ENCODE measurements at places on chromosomes 7 and 10.

- no peak for DNase-seq
- no peaks in the 10 kb centered on the region for H3K4me1 ChIP-seq
- no peaks in the 10 kb centered on the region for H3K27me3 ChIP-seq
- H3K4me3 ChIP-seq, result no peak overlapping the region
- no peak overlapping the region for H3K27ac ChIP-seq
Observed at GRCh38 chr7:52897713-52898112, 137.7 kb upstream of the POM121L12 start.

DNA sequence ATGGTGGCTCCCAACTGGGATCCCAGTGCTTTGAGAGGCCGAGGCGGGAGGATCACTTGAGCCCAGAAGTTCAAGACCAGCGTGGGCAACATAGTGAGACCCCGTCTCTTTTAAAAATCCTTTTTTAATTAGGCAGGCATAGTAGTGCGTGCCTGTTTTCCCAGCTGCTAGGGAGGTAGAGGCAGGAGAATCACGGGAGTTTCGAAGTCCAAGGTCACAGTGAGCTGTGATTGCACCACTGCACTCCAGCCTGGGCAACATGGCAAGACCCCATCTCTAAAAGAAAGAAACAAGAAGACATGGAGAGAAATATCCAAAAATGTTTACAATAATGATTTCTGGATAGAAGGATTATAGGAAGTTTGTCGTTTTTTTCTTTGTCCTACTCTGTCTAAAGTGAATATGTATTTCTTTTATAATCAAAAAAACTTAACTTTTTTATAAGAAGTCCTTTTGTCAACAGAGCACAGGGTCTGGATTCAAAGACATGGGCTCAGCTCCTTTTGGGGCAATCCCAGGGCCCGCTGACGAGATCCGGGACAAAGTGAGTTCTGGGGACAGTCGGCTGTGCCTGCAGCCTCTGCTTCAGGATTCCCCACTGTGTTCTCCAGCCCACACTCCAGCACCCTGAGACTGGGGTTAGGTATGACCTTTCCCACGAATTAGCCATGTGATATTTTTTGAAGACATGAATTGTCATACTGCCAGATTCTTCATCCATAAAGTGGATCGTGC lies 45.6 kb downstream of the PDGFA start:
- H3K27ac ChIP-seq, result no peak overlapping the region
- no peak overlapping the region for H3K4me3 ChIP-seq
- DNase-seq, result no peak
- no peaks in the 10 kb centered on the region for H3K27me3 ChIP-seq
- no peaks in the 10 kb centered on the region for H3K4me1 ChIP-seq

DNA sequence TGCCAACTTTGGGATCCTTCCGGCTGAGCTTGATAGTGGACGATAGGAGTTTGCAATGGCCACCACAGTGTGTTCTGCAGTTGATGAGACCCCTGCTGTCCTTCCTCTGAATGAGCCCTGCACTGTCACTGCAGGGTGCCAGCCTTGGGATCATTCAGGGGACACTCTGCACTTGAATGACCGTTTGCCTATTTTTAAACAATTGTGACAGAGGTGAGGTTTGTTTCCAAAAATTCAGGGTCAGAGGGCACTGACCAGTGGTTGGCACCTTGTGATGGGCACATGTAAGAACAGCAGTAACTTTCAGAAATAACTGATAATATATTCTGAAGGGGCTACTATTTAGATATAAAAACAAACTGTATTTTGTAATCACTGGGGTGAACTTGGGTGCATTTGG lies 48.5 kb upstream of the ADARB2 start:
- no peaks in the 10 kb centered on the region for H3K36me3 ChIP-seq
- H3K4me3 ChIP-seq, result no peak overlapping the region
- 0 out of 2 replicates have a peak, but pooled peaks cover 2% of the 10 kb centered on the region for H3K4me1 ChIP-seq
- no peaks in the 10 kb centered on the region for H3K27me3 ChIP-seq
- DNase-seq, result no peak
- H3K27ac ChIP-seq, result no peak overlapping the region

DNA sequence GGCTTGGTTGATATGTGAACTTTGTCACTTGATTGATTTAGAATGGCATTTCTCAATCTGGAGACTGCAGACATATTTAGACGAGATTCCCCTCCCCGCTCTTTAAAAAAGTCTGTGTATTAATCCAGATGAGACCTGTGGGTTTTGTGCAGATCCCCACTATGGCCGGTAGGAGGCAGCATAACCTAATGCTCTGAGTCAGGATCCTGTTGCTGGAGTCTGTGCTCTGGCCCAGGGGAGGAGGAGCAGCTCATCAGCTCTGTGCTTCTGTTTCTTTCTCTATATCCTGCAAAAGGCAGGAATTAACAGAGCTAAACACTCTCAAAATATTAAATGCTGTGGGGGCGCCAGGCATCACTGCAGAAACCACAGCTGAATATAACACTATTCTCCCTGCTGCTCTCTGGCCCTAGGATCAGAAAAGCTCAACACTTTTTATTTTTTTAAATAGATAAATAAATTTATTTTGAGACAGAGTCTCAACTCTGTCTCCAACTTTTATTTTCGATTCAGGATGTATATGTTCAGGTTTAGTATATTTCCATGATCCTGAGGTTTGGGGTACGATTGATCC lies 23.9 kb upstream of the SEPHS1 start:
- DNase-seq, result peak; percentile 57
- no peaks in the 10 kb centered on the region for H3K27me3 ChIP-seq
- no peak overlapping the region for H3K4me3 ChIP-seq
- H3K4me1 ChIP-seq, result no peaks in the 10 kb centered on the region
- H3K27ac ChIP-seq, result no peak overlapping the region

- H3K36me3 ChIP-seq, result no peaks in the 10 kb centered on the region
- no peak for DNase-seq
- no peaks in the 10 kb centered on the region for H3K27me3 ChIP-seq
- no peak overlapping the region for H3K4me3 ChIP-seq
- no peak overlapping the region for H3K27ac ChIP-seq
Observed at GRCh38 chr10:119663866-119664698, 12.9 kb downstream of the BAG3 start.

DNA sequence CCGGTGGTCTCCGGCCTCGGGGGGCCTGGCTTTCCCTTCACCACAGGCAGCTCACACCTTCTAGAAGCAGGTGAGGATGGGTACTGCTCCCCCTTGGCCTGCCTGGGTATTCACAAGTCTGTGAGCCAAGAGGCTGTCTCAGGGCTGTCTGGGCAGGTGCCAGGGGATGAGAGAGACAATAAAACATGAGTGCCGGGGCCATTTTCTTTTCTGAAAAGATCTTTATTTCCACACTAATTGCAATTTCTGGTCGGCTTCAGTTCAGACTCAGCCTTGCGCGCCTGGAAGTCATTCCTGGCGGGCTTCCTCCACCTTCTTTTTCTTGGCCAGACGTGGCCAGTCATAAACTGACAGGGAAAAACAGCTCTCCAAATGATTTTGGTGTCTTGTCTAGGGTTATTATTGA lies 171.2 kb downstream of the ARHGAP12 start:
- peaks cover 34% of the 10 kb centered on the region for H3K4me1 ChIP-seq
- H3K4me3 ChIP-seq, result no peak overlapping the region

DNA sequence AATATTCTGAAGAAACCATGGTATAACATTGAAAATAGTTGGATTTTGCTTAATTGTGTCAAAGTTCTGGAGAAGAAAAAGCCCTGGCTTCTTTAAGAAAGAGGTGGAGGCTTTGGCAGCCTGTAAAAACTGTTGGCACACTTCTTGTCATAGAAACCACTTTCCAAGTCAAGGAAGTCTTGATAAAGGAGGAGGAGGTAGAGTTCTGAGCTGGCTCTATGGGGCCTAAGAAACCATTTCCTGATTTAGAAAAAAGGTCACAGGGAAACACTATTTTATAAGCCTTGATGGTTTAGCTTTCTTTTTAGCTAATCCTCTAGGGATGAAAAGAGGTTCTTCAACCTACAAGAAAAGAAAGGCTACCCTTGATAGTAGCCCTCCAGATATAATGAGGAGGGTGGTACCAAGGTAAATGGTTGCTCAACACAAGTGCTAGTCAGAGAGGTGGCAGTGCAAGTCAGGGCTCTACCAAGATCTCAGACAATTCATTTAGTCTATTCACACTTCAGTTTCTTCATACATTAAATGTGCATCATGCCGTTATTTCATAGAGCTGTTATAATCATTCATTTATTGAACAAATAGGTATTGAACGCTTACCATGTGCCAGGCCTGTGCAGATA lies 346.9 kb downstream of the RNLS start:
- no peak for DNase-seq
- H3K27me3 ChIP-seq, result no peaks in the 10 kb centered on the region
- no peaks in the 10 kb centered on the region for H3K36me3 ChIP-seq
- no peaks in the 10 kb centered on the region for H3K4me1 ChIP-seq
- H3K4me3 ChIP-seq, result no peak overlapping the region

Measured in H1 (cell line).